Nasal cavity respiratory epithelium epithelial cell of viscerocranial mucosa (primary cell): ENCODE measurements at places on chromosomes 12 and 14. TPM values are rescaled to one million over a fixed set of nuclear protein-coding genes. Genes with fewer than 3 reads are reported as not detected.

The B3GNT4 gene
- 0.68 and 5.6 TPM in 2 replicates for total RNA-seq

The OTUB2 gene
- total RNA-seq = 2.7 and 4.2 TPM in 2 replicates

The CLEC7A gene
- under 0.01 and 1.9 TPM in 2 replicates for total RNA-seq

The WIF1 gene
- not detected in 2 replicates for total RNA-seq

The TTLL5 gene
- 15.0 and 26.8 TPM in 2 replicates for total RNA-seq

The KRT79 gene
- under 0.01 and 0.07 TPM in 2 replicates for total RNA-seq

The ERP27 gene
- total RNA-seq = 0.34 and 3.6 TPM in 2 replicates

The GLT1D1 gene
- total RNA-seq = not detected in 2 replicates
